Hematopoietic multipotent progenitor cell treated with erythropoietin and hydrocortisone succinate and interleukin-3 and kit ligand, for 6 days (in vitro differentiated cells): ENCODE measurements at places on chromosomes 7 and 10.

GRCh38 chr10:71618598-71618997 lies 101.0 kb downstream of the C10orf105 start:
- DNase-seq, result no peak

DNA sequence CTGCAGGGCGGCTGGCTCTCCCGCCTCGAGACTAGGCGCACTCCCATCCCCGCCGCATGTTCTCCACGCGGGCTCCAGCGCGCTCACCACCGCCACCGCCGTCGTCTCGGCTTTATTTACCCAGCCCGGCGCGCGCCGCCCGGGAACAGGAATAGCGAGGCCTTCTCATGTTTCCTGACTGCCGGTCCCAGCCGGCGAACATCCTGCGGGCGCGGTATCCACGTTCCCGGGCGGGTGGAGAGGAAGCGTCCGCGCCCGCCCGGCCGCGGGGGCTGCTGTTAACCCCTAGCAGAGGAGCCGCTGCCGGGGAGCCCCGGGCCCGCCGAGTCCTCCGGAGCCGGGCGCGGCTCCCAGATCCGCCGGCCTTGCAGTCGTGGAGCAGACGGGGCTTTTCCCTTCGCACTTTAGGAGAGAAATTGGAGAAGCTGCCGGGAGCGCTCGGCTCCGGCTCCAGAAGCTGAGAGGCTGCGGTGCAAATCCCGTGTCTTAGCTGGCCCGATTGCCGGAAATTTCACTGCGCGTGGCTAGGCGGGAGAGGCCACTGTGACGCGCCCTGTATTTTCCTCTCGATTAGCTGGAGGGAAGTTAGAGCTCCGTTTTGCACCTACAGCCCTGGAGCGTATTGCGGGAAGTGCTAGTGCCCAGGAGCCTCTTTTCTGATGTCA lies at the start of gene MKX:
Gene MKX, minus strand, starts transcription at position 88 of the 665 bp plus-strand sequence. CDS start 2,404 bp downstream, outside the sequence.
- peak; percentile 14 for DNase-seq

DNA sequence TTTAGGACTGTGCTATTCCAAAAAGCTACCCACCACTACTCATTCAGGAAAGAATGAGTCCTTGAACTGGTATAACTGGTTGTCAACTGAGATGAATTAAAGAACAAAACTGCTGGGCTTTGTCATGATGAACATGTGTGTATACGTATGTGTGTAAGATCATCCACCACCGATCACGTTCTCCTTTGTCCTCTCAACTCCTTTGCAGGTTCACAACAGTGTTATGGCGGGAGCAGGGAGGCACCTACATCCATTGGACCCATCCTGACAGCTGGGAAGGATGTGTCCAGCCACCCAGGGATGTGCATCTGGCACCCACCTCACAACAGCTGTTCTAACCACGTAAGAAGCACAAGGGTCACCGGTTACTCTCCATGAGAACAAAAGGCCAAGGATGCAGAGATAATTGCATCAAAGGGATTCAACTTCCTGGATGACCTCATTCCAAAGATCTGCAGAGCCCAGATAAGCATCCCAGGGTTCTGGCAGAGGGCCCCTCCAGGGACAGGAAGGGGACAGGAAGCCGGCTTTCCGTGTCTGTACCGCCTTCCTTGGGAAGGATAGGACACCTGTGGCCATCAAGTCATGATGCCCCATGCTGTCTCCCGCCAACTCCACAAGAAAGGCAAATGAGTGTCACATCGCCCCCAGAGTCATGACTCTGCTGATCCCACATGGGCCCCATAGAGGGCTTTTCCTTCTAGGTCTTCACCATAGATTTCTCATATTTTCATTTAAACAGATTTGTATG lies 66.1 kb downstream of the STEAP1B start:
- no peak for DNase-seq

DNA sequence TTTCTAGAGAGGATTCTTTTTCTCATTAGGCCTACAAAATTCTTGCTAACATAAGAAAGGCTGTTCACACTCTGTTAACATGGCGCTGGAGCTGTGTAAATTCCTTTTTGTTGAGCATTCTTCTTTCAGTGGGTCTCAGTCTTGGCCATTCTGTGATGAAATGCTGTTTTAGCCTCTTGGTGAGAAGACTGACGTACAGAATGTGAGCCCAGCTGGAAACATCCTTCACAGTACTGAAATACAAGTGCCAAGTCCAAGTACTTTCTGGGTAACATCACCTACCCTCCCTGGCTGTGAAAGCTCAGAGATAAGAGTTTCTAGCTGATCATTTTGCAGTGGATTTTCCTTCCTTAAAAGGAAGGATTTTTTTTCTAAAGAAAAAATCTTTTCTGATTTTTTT lies 231.8 kb downstream of the AHR start:
- no peak for DNase-seq

- DNase-seq, result peak; percentile 74
Observed at GRCh38 chr7:128352153-128352537, 8.4 kb upstream of the RBM28 start.

DNA sequence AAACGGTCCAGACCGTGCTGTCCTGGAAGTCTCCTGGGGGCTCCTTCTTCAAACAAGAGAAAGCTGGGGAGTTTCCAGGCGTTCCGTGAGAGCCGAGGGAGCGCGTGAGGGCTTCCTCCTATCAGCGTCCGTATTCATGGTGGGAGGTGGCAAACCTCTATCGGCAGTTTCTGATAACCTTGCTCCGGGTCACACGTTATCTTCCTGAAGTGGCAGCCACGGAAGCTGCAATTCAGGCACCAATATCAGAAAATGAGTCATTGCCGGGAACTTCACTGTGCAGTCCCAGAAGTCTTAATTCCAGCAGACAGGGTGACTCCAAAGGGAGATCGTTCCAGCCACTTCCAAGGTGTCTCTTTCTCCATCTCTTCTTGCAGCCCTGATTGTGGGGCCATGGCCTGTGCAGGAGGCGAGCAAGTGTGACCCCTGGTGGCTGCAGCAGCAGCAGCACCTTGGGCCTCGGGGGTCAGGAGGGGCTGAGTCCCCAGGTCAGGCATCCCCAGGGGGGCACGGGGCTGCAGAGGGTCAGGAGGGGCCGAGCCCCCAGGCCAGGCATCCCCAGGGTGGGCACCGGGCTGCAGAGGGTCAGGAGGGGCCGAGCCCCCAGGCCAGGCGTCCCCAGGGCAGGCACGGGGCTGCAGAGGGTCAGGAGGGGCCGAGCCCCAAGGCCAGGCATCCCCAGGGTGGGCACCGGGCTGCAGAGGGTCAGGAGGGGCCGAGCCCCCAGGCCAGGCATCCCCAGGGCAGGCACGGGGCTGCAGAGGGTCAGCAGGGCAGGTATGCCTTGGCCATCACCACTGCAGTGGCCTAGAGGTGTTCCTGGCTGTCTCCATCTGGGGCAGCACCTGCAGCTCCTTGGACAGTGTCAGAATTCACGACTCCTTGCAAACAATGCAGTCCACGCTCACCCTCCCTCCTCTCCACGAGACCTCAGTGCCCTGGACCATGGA lies 538.7 kb downstream of the DNAJB6 start:
- peak; percentile 68 for DNase-seq

- DNase-seq, result no peak
Observed at GRCh38 chr7:54782829-54783228, 23.8 kb upstream of the SEC61G start.

DNA sequence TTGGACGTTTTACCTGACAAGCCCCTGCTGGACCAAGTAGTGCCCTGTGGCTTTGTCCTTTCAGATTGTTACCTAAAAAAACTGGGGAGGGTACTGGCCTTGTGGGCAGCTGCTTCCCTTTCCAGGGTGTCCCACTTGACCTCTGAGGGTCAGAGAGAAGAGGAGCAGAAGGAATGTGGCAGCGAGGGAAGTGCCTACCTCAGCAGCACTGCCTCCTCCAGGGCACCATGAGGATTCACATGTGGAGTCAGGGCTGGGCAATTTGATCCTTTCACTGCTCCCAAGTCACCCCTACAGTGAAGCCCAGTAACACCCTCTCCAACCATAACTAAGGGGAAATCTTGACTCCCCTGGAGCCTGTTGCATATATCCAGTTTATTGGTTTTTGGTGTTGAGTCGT lies 64.6 kb downstream of the ITGB1 start:
- peak; percentile 32 for DNase-seq

DNA sequence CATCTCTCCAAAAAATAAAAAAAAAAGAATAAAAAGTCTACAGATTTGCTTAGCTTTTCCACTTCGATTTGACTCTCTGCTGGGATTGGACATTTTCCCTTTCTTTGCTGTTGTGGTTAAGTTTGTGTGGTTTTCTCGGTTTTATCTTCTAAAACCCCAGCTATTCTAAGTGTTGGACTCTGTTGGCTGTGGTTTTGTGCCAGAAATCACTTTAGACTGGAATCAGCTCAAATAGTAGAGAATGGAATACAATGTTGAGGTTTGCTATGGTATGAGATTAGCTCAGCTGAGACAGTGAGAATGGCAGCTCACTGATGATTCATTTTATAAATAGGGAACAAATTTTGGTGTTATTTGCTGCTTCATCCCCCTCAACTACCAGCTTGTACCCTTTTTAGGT lies 116.0 kb downstream of the BUB3 start:
- no peak for DNase-seq

GRCh38 chr10:17980846-17981565 lies 29.3 kb downstream of the SLC39A12 start:
- DNase-seq, result no peak

GRCh38 chr7:43484678-43485395 lies 98.1 kb upstream of the STK17A start:
- peak; percentile 31 for DNase-seq
